EH (cell line): ENCODE measurements at places on chromosomes 16 and 17.
A peak's percentile ranks its signal among the peaks of the same experiment; 100 is the strongest.

- no peak for DNase-seq
Observed at GRCh38 chr16:54289242-54289944, 2.8 kb upstream of the IRX3 start.

- DNase-seq = peak; percentile 20
Observed at GRCh38 chr16:11327277-11328171, 17.7 kb upstream of the RMI2 start.

GRCh38 chr16:47858333-47858982, 297.3 kb downstream of the ABCC12 start:
- no peak for DNase-seq

DNA sequence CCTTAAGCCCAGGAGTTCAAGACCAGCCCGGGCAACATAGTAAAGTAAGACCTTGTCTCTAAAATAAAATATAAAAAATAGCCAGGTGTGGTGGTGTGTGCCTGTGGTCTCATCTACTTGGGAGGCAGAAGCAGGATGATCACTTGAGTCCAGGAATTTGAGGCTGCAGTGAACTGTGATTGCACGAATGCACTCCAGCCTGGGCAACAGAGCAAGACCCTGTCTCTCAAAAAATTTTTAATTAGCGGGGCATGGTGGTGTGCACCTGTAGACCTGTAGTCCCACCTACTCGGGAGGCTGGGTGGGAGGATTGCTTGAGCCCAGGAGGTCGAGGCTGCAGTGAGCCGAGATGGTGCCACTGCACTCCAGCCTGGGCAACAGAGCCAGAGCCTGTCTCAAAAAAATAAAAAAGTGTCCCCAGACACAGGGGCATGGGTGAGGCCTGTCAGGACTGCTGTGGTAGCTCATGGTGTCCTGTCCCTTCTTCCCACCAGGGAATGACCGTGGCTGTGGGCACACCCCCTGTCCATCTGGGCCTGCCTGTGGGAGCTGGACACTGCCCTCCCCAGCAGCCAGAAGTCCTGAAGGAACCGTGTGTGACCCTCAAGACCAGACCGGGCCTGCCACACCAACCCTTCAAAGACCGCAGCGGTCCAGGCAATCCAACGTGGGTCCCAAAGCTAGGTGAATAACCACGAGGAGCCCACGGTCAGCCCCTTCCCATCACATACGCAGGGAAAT, 30.8 kb upstream of the GAA start:
- no peak for DNase-seq

DNA sequence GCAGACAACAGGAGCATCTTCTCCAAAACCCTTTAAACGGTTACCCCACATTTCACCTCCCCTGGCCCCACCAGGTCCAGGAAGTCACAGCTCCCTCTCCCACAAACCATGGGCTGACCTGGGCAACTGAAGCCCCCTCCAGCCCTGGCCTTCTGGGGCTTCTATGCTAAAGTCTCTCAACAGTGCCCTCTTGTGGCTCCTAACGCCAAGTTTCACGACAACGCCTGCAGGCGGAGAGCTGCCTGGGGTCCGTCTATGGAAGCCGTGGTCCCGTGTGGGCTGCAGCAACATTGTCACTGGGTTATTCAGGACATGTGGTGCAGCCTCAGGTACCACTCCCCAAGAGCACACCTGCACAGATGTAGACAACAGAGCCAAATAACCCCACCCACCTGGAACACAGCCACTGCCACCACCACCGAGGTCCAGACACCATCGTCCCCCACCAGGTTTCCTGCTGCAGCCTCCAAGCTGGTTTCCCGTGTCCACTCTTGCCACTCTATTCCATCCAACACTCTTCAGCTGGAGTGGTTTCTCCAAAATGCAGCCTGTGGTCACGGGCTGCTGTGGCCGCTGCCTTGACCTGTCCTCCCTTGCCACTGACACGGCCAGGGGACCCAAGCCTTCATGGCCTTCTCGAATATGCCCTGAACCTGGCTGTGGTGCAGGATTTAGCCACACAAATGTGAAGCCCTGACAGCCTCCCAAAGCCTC, 19.1 kb downstream of the C16orf95 start:
- peak; percentile 32 for DNase-seq

GRCh38 chr17:60156746-60157145, 7.0 kb downstream of the CA4 start:
- DNase-seq = no peak

GRCh38 chr17:78684026-78684425, 98.0 kb downstream of the CYTH1 start:
- DNase-seq = no peak

DNA sequence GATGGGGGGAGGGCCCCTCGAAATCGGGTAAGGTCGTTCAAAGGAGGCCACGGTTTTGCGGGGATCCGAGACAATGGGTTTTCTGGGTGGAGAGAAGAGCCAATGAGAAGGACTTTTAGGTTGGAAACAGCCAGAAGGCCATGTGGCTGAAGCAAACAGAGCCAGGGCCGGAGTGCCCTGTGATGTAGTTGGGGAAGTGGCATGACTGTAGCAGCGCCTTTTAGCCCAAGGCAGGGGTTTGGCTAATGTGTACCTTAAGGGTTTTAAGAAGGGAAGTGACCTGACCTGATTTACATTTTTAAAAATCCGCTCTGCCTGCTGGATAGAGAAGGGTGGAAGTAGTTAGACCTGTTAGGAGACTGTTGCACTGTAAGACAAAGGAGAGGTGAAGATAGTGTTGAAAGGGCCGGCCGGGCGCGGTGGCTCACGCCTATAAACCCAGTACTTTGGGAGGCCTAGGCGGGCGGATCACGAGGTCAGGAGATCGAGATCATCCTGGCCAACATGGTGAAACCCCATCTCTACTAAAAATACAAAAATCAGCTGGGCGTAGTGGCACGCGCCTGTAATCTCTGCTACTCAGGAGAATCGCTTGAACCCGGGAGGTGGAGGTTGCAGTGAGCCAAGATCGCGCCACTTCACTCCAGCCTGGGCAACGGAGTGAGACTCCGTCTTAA, 1.0 kb downstream of the LYRM1 start:
- peak; percentile 61 for DNase-seq

DNA sequence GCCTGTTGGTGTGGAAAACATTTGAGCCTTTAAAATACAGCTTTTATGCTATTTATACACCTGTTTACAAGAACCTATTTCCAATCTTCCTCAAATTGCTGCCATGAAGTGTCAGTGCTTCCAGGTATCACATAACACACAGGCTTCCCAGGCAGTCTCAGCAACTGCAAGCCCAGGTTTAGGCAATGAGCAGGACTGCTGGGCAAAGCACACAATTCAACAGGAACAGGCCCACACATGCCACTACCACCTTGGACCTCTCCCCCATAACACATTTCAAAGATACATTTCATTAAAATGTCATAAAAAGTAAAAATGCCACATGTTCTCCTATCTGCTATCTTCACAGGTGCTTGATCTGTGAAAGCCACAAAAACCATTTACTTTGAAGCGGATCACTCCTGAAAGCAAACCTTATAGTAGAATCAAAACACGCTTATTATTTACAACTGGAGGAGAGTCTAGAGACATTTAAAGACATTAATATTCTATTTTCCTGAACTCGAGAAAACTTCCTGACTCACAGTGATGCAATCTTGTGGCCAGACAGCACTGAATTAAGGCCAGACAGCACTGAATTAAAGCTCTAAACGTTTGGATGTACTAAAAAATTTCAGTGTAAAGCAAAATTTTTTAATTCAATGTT, 31.5 kb downstream of the ANKFY1 start:
- peak; percentile 61 for DNase-seq

GRCh38 chr16:81600275-81600674, 155.7 kb downstream of the CMIP start:
- peak; percentile 93 for DNase-seq

GRCh38 chr16:70381604-70382342, 35.1 kb downstream of the DDX19A start:
- DNase-seq = no peak

GRCh38 chr16:22739077-22739476, 74.9 kb upstream of the HS3ST2 start:
- DNase-seq = no peak

GRCh38 chr17:4788807-4789700, at the start of gene GLTPD2:
Gene GLTPD2 (plus strand): TSS chr17:4788964. CDS start chr17:4789012, 48 bp downstream.
- DNase-seq = peak; percentile 10

DNA sequence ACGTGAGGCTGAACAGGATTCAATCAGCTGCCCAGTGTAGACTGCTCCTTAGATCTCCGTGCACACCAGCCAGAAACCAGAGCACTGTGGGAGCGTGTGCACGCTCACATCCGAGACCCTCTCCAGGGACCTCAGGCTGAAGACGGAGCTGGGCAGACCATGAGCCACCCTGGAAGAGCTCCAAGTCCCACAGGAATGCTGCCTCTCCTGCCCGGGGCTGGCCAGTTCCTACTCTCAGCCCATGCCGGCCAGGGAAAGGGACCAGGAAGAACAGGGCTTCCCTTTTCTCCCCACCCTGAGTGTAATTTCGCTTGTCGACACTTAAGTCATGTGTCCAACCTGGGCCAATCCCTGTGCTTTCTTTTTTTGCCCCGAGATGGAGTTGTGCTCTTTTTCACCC, 6.9 kb downstream of the ALYREF start:
- DNase-seq = no peak

GRCh38 chr16:67183-67791, 5.1 kb downstream of the RHBDF1 start:
- DNase-seq = no peak

- DNase-seq = peak; percentile 84
Observed at GRCh38 chr16:14003074-14003570, 68.0 kb upstream of the MRTFB start.

DNA sequence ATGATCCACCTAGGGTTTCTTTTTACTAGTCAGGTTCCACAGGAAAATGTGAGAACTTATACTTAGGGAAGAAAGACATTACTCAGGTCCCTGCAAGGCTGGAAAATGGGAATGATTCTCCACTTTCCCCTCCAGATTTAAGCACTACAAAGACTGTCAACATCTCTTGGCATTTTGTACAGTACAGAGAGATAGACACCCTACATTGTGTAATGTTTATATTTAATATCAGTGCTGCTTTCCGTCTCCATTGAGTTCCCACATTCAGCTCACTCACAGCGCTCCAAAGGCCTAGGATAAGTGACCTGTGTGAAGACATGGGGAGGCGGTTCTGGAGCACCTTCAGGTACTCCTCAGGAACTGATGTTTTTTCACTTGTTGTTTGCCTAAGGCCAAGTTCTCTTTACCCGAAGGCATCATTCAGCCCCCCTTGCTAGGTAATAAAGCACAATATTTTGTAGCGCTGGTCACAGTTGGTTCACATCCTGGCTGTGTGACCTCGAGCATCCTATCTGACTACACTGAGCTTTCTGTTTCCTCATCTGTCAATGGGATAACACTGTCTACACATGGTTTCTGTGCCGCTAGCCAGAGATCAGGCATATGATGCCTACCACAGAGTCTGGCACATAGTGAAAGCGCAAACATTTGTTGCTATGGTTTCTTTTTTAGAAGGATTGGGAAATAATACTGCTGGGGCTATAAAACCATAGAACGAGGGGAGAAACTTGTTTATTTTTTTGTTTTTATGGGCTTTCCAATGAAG, 226.6 kb downstream of the ZFHX3 start:
- DNase-seq = peak; percentile 15

- DNase-seq = peak; percentile 17
Observed at GRCh38 chr17:1498233-1498632, 5.7 kb upstream of the MYO1C start.

DNA sequence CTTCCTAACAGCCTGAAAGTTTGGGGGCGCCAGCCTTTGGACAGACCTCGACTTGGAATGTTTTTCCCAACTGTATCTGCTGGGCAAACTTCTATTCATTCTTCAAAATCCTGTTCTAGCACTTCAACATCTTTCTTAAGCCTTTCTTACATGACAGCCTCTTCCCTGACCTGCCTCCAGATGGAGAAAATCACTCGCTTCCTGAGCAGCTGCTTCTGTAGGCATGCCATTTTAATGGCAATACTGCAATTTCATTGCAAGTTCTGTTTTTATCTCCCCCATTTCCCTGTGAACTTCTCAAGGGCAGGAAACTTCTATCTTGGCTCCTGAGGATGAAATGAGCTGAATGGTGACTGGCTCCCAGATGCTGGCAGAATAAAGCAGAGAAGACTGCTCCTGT, 128.8 kb upstream of the ASIC2 start:
- DNase-seq = no peak

DNA sequence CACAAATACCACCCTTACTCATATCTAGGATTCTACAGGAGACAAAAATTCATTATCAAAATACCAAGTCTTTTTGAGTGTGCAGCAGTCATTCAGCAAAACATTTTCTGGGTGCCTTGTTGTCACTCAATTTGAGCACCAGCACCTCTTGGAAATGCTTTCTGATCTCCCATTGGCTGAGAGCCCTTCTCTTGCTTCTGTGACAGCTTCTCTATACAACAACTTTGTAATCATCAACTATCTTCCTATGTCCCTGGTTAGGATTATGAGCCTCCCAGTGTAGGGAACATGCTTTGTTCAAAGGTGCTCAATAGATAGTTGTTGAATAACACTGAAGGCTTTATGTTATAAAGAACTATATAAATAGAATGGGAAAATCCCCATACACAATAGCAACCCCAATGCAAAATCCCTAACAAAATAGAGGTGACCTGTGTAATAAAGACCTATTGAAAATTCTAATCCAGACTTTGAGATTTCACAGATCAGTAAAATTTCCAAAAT, 10.3 kb upstream of the RAB11FIP4 start:
- DNase-seq = no peak

GRCh38 chr17:73419881-73420280, 108.1 kb upstream of the CDC42EP4 start:
- DNase-seq = no peak

DNA sequence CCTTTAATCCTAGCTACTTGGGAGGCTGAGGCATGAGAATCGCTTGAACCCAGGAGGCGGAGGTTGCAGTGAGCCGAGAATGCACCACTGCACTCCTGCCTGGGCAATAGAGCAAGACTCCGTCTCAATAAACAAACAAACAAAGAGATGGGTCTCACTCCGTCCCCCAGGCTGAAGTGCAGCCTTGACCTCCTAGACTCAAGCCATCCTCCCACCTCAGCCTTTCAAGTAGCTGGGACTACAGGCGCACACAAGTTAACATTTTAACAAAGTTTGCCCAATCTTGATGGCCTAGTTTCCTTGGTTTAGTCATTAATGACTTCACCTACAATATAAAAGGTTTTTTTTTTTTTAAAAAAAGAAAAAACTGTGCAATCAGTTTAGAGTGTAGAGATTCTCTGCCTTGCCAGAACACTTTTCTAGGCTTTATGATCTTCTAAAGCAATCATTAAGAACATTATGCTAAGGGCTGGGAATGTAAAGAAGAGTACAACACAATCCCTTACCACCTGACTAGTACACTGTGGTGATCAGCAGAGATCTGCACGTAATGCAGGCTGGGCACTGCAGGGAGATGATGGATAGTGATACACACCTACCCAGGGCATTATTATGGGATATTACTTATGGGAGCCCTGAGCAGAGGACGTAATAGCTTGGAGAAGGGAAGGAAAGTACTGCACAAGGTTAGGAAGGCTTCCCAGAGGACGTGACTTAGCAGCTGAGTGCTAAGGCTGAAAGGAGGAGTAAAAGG, 6.9 kb downstream of the GOT2 start:
- no peak for DNase-seq
